Iris pigment epithelial cell (primary cell): ENCODE measurements at places on chromosomes 1 and 21.

- DNase-seq: peak; percentile 50
Measured at GRCh38 chr1:75954586-75954985, 22.4 kb upstream of the ASB17 start.

GRCh38 chr1:54668567-54668966, 27.0 kb downstream of the MROH7 start:
- no peak for DNase-seq

DNA sequence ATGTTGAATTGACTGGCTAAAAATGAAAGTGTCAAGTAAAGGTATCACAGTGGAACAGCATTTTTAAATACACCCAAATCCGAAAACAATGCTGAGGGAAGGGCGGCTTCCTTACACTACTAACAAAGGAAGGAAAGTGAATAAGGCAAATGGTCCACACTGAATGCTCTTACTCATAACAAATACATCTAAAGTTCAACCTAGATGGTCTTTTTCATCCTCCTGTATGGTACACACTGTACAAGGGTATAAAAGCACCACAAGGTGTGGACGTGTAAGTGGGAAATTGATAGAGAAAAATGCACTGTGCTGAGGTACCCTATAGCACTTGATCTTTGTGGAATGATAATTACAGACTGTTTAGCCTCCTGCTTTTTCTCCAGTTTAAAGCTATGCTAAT, 7.1 kb upstream of the PALMD start:
- no peak for DNase-seq

DNA sequence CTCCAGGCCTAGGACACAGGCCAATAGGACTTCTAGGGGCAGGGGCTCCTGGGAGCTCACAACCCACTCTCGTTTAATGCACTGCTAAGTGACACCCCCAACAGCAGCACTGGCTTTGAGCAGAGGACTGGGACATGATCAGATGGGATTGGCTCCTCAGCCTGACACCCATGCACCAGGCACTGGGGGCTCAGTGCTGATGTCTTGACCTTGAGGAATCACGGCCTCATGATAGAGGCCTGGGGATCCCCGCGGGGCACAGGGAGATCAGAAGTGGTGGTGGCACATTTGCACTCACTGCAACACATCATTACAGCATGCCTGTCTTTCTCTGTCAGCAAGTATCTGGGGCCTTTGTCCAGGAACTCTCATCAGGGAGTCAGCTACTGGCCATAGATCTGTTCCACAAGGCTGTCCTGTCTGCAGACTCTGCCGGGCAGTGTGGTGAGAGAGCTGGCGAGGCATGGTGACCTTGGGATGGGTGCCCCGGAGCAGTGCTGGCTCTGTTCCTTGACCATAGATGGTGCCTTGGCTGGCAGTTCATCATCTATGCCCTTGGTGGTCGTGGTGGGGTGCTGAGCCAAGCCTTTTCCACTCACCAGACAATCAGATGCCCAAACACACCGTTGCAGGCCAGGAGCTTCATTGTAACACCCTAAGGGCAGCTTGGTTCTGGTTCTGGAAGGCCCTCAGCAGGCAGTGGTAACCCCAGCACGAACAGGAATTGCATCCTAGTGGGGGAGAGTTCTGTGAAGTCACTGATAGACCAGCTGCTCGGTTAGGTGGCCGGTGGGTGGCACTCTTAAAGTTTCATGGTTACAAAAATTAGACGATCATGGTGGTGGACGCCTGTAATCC, 22.2 kb upstream of the PARP1 start:
- DNase-seq: no peak

- DNase-seq: peak; percentile 62
Measured at GRCh38 chr1:220007438-220007837, 38.9 kb downstream of the EPRS1 start.

GRCh38 chr1:91777630-91778300, 108.2 kb downstream of the TGFBR3 start:
- DNase-seq: no peak

DNA sequence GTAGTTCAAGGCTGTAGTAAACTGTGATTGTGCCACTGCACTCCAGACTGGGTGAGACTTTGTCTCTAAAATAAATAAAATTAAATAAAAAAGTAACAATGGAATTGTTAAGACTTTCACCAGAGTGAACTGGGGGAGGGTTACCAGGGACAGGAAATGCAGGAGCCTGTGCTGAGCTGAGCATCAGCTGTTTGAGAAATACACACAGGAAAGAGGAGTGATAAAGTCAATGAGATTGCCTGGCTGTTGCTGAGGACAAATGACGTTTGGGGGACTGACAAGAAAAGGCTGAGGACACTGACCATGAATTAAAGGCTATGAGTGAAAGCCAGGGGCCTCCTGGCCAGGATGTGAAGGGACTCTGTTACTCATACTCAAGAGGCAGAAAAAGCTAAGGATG, 226.3 kb downstream of the SETD4 start:
- no peak for DNase-seq

- DNase-seq: peak; percentile 55
Measured at GRCh38 chr1:201585093-201585483, 46.2 kb downstream of the NAV1 start.

- DNase-seq: no peak
Measured at GRCh38 chr21:34936371-34936789, 112.7 kb downstream of the RUNX1 start.

DNA sequence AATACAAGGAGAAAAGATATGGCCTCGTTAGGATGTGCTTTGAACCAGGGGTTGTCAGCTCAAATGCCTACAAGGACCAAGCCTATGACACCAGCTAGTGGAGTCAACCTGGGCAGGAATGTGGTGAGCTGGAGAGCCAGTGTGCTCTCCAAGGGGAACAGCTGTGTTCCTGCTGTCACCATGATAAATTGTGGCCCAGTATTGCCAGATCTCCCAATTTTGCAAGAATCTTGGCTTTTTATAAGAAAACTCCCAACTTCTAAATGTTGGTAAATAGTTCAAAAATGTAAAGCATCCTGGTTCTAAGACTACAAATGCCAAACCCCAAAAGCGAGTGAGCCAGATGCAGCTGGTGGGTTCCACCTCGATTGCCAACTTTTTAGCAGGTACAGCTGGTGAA, 391.1 kb downstream of the PLPP3 start:
- DNase-seq: no peak

- DNase-seq: peak; percentile 86
Measured at GRCh38 chr21:14603202-14603601, 57.1 kb upstream of the SAMSN1 start.

DNA sequence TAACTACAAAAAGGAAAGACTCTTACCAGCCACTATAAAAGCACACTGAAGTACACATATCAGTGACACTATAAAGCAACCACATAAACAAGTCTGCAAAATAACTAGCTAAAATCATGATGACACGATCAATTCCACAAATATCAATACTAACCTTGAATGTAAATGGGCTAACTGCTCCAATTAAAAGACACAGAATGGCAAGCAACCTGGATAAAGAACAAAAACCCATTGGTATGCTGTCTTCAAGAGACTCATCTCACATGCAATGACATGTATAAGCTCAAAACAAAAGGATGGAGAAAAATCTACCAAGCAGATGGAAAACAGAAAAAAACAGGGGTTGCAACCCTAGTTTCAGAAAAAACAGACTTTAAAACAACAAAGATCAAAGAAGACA, 59.7 kb upstream of the LYPLAL1 start:
- no peak for DNase-seq

DNA sequence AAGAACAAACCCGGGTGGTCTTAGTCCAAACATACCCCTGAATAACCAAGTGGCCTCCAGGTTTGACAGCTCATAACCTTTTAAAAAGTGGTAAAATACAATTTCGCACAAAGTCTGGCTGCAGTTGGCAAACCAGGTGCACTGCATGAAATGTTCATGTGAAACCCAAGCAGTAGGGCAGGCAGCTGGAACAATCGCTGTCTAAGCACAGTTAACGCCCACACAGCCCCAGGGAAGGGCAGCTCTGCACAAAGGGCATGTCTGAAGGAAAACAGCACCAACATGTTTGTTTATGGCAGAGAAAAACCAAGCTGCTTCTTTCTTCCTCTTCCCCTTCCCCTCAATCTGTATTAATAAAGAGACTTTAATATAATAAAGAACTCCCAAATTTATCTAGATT, 49.5 kb downstream of the KIAA1614 start:
- DNase-seq: no peak

DNA sequence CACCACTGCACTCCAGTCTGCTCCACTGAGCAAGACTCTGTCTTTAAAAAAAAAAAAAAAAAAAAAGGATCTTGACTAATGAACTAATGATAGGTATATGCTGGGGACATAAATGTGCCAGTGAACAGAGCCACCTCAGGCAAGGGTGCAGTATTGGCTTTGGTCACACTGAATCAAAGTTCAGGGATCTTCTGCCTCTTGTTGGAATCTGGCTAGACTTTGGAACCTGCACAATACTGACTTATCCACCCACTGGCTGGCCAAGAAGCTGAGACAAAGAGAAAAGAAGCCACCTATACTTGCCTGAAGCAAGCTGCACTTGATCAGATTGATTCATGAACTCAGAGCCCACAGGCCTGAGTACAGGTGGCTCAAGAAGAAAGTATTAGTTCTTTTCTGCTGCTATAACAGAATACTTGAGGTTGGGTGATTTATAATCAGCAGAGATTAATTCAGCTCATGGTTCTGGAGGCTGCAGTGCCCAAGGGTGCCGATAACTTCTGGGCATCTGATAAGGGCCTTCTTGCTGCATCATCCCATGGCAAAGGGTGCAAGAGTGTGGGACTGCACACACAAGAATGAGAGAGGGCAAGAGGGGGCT, 172.0 kb downstream of the FGGY start:
- no peak for DNase-seq

GRCh38 chr21:31755027-31755426, 23.1 kb upstream of the SCAF4 start:
- no peak for DNase-seq

- DNase-seq: no peak
Measured at GRCh38 chr1:113538225-113538624, 147.9 kb downstream of the MAGI3 start.

DNA sequence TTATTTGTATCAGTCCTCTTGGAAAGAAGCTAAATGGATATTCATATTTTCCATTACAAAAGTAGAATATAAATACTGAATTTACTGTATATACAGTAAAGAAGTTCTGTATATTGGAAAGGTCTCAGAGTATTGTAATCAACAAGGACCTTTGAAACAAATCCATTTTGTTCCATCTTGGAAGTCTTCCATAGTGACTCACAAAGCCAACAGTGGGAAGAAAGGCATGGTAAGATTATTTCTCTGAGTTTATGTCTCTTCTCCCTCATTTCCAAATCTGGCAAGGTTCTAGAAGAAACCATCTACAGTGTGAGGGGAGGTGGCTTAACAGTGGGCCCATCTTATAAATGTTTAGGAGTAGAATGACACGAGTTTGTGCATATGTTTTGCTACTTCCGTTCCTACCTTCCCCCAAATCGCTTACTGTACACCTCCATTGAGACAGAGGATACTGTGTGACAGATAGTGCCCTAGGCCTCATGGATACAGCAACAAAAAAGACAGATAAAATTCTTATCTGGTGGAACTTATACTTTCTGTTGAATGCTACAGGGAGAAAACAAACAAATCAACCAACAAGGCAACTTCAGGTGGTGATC, 22.1 kb upstream of the SSX2IP start:
- DNase-seq: peak; percentile 62

DNA sequence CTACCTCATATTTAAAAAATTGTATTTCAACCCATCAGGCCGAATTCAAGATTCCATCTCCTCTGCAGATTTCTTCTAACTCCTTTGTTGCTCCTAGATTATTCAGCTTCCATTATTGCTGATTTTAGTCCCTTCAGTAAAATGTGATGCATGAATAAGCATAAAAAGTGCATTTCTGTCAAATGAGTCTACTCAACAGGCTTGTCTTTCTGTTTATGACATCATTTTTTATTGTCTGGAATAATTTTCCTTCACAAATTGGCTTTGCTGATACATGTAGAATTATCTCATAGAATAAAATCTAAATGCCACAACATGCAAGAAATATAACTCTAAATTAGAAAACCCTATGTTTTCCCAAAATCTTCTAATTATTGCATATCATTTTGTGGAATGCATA, 1.6 kb upstream of the OR2M5 start:
- no peak for DNase-seq

DNA sequence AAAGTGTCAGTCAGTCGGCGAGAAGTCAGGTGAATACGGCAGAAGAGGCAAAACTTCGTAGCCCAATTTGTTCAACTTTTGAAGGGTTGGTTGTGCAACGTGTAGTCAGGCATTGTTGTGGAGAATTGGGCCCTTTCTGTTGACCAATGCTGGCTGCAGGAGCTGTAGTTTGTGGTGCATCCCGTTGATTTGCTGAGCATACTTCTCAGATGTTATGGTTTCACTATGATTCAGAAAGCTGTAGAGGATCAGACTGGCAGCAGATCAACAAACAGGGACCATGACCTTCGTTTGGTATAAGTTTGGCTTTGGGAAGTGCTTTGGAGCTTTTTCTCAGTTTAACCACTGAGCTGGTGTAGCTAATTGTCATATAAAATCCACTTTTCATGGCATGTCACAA, 190.2 kb upstream of the ADAMTS5 start:
- no peak for DNase-seq
